ACHN (cell line): ENCODE measurements at places on chromosomes 12 and 14.

DNA sequence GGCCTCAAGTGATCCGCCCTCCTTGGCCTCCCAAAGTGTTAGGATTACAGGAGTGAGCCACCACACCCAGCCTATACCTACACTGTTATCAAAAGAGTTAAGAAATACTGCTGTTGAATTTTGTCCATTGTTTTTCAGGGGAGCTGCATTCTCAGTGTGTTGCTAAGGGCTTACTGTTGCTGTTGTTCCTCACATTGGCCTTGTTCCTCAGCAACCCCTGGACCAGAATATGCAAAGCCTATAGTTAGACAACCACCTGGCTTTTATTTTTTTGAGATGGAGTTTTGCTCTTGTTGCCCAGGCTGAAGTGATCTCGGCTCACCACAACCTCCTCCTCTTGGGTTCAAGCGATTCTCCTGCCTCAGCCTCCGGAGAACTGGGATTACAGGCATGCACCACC is 4.7 kb upstream of the ATP6V0A2 start:
- DNase-seq, result no peak

GRCh38 chr12:115337693-115338543 is 653.9 kb upstream of the TBX3 start:
- peak; percentile 89 for DNase-seq

- no peak for DNase-seq
Observed at GRCh38 chr12:131499864-131500190, 211.1 kb upstream of the SFSWAP start.

DNA sequence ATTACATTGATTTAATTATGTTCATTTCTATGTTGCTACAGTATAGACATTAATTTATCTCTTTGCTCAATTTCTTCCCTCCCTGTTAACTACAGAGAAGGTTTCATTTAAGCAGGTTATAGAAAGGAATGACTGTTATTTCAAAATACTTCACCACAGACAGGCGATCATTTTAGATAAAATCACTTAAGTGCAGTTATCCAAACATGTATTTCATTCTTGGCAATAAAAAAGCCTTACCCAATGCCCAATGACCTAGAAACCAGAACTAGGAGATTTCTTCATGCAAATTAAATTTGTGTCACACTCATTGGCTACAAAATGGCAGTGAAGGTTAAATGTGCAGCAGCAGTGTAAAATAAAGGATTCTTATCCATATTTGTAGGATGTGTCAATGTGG is 266.4 kb downstream of the KCNH5 start:
- no peak for DNase-seq

- DNase-seq, result no peak
Observed at GRCh38 chr12:31406345-31406744, 80.4 kb upstream of the SINHCAF start.

- no peak for DNase-seq
Observed at GRCh38 chr14:73746520-73747378, 32.6 kb upstream of the PNMA1 start.

- no peak for DNase-seq
Observed at GRCh38 chr14:87079416-87079815, 913.6 kb downstream of the GALC start.

DNA sequence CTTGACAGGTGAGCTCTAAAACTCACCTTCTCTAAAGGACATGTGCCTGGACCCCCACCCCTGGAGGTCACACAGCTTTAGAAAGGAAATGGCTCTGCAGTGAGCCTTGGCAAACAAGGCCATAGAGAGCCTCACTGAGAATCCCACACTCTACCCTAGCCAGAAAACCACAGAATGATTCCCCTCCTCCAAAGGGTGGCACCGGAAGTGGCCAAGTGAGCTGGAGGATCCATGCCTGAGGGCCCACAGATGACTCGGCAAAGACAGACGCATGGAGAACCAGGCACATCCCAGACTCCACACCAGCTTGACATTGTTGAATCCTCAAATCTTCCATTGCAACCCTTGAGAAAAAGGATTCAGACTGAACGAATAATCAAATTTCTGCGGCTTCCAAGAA is 54.2 kb upstream of the PTHLH start:
- peak; percentile 27 for DNase-seq

- DNase-seq, result no peak
Observed at GRCh38 chr12:132715874-132716273, 5.2 kb downstream of the PGAM5 start.

DNA sequence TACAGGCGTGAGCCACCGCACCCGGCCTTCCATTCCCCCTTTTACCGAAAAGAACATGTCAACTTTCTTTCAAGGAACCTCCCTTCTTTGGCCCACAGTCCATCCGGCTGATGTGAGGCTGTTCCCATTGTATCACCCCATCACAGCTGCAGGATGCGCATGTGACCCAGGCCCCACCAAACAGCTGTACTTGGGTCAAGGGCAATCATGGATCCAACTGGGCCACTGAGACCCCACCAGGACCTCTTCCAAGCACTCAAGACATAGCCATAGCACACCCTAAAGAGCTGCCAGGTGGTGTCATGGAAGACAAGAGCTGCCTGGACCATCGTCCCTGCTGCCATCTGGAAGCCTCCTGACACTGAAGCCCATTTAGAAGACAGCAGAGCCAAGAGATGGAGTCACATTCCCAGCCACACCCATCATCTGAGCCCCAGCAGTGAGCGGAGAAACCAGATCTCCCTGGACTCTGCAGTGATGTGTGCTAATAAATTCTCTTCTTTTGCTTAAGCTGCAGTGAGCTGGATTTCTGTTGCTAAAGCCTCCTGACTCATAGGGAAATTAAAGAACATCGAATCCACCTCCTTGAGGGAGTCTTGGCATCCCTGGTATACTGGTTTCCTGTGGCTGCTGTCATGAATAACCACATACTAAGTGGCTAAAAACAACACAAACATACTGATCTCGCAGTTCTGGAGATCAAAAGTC is 105.6 kb downstream of the KSR2 start:
- DNase-seq, result no peak

- no peak for DNase-seq
Observed at GRCh38 chr12:126937431-126937830, 1329.5 kb upstream of the TMEM132C start.

- no peak for DNase-seq
Observed at GRCh38 chr12:26878661-26879119, 45.7 kb upstream of the ITPR2 start.

GRCh38 chr12:95796982-95797289 is 6.4 kb upstream of the NTN4 start:
- no peak for DNase-seq

- peak; percentile 74 for DNase-seq
Observed at GRCh38 chr12:15782667-15783066, 6.5 kb downstream of the EPS8 start.

GRCh38 chr14:53330441-53330840 is 177.3 kb upstream of the DDHD1 start:
- DNase-seq, result no peak

- no peak for DNase-seq
Observed at GRCh38 chr12:21265932-21266331, 68.8 kb downstream of the SLCO1A2 start.

DNA sequence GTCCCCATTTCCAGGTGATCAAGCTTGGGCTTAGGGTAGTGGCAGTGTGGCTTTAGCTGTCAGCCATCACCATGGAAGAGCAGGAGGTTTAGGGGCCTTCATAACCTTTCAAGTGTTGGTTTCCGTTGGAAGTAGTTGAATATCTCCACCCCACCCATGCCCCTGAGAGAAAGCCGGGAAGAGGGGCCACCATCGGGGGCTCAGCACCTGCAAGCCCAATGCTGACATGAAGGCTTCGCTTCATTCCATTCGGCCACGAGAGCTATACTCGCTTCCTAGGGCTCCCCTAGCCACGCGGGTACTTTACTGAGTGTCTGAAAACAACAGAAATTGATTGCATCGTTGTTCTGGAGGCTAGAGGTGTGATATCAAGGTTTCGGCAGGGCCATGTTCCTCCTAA is 234.8 kb downstream of the ZFP36L1 start:
- DNase-seq, result no peak

- no peak for DNase-seq
Observed at GRCh38 chr12:80325167-80325959, 118.7 kb upstream of the PTPRQ start.

DNA sequence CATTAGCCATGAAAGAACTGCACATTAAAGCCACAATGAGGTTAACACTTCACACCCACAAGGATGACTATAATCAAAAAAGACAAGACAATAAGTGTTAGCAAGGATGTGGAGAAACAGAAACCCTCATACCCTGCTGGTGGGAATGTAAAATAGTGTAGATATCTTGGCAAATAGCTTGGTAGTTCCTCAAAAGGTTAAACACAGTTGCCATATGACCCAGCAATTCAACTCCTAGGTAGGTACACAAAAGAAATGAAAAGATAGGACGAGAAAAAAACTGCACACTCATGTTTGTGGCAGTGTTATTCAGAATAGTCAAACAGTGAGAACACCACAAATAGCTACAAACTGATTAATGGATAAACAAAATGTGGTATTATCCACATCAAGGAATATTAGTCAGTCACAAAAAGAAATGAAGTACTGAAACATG is 93.5 kb downstream of the ATXN2 start:
- DNase-seq, result no peak

- no peak for DNase-seq
Observed at GRCh38 chr14:88364710-88365413, 20.6 kb upstream of the SPATA7 start.

DNA sequence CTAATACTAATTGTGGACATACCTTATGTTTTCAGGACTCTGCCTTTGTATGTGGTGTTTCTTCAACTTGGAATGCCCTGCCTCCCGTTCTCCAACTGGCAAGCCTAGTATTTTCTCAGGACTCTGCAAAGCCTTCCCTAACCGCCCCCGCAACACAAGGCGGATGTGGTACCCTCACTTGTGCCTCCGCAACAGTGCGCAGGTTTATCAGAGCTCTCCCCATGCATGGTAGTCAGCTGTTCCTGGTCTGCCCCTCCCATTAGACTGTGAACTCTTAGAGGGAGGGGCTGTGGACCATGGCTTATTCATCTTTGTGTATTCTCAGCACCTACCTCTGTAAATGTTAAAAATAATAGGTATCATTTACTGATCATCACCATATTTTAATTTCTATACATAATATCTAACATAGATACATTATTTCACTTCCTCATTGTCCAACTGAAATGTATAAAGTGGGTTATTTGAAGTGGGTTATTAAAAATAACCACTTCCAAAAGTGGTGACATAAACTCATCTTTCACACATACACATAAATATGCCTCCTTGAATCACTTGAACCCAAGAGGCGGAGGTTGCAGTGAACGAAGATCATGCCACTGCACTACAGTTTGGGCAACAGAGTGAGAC is 9.0 kb downstream of the LPAR5 start:
- no peak for DNase-seq

DNA sequence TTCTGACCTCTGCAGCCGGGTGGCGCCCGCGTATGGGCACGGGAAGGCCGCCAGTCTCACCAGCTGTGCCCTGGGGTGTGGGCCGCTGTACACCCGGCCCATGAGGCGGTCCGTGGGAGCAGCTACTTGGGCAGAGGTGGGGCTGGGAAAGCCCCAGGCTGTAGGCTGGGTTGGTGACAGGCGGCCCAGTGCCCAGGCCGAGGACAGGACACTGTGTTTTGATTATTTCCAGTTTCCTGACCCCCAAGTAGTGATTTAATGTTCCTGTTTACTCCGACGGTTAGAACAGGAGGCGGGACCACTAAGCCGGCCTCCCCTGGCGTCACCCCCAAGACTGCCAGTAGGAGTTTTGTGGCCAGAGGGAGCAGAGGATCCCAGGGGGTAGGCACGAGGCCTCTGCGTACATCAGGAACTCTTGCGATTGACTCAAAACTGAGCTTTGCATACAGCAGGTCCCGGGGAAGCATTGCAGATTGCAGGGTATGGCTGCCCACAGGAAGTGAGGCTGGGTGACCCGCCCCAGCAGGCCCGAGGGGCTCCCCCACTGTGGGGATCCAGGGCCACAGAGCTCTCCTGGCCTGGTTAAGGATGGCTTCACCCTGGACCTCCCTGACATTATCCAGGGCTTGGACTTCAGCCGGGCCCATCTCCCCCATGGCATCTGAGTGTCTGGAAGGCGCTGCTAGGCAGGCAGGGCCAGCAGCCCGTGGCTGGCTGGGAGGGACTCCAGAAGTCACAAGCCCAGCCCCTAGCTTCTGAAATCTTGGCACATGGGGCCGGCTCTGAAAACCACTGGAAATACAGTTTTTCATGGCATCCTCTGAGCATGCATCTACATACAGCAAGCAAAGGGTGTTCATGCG is 42.5 kb upstream of the DIO3 start:
- no peak for DNase-seq

DNA sequence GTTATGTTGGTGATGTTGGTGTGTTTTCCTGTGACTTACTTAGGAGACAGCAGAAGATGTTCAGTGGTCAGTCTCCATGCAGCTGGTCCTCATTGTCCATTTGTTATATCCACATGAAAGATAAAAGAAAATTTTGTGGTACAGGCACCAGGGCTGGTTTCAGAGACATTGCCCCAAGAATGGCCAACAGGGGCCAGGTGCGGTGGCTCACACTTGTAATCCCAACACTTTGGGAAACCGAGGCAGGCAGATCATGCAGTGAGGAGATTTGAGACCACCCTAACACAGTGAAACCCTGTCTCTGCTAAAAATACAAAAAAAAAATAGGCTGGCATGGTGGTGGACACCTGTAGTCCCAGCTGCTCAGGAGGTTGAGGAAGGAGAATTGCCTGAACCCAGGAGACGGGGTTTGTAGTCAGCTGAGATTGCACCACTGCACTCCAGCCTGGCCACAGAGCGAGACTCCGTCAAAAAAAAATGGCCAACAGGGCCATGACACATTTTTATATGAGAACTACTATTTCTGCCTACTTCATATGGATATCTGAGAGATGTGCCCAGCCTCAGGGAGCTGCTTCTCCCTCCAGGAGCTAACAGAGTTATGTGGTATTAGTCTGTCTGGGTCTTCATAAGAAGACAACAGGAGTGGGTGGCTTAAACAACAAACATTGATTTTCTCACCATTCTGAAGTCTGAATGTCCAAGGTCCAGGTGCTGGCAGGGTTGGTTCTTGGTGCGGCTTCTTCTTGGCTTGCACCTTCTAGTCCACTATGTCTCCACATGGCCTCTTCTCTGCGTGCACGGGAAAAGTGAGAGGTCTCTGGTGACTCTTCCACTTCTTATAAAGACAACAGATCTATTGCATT is 821.7 kb downstream of the TMEM121 start:
- DNase-seq, result no peak

DNA sequence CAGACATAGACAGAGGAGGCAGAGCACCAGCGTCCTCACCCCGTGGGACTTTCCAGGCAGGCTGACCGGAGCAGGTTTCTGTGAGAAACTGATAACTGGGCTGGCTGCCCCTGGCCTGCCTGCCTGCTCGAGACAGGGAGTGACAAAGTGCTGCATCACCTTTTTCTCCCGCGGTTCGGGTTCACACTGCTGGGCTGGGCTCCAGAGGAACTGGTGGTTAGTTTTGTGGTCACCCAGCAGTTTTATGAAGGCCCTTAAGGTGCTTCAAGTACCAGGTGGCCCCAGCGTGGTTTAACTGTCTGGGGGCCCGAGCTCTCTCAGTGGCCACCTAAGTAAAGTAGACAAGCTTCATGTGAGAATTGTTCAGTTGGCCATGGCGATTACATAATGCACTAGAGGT is 1073.6 kb downstream of the BCL11B start:
- DNase-seq, result no peak

- DNase-seq, result no peak
Observed at GRCh38 chr14:96662116-96662970, 134.8 kb upstream of the VRK1 start.
